ENCODE measurements at places on chromosomes 1 and 21. TPM values are rescaled to one million over a fixed set of nuclear protein-coding genes. Genes with fewer than 3 reads are reported as not detected.

Gene AMY1B
- total RNA-seq, result not detected

GRCh38 chr1:65309304-65310077 is at the start of gene DNAJC6:
DNAJC6 (plus strand) TSS chr1:65309543; CDS start chr1:65309746, 203 bp downstream.
- H3K4me3 ChIP-seq, result peak within 1 kb of the TSS; percentile 59
- peak; percentile 97 for DNase-seq
- H3K4me1 ChIP-seq, result peaks cover 8% of the 10 kb centered on the region
- no peaks in the 10 kb centered on the region for H3K36me3 ChIP-seq
- H3K27me3 ChIP-seq, result peaks cover 20% of the 10 kb centered on the region
- H3K27ac ChIP-seq, result no peak within 1 kb of the TSS

- no peak for DNase-seq
- H3K27me3 ChIP-seq, result no peaks in the 10 kb centered on the region
- no peak overlapping the region for H3K27ac ChIP-seq
- no peaks in the 10 kb centered on the region for H3K36me3 ChIP-seq
- peaks cover 7% of the 10 kb centered on the region for H3K4me1 ChIP-seq
Observed at GRCh38 chr1:11581445-11581991, 72.7 kb downstream of the FBXO2 start.

DNA sequence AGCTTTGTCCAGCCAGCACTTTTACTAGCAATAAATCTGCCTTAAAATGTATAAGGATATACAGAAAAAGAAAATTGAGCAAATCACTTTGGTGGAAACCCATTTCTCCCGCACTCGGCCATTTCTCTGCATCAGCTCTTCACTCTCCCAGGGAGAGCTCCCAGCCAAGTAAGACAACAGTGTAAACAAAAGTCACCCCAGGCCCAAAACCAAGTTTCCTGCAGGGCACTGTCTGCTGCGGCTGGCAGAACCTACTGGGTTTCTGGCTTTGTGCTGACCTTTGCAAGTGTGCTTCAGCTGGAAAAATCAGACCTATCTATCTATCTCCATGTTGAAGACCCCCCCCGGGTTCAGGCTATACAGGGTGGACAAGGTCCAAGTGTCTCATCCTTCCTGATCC is 476.7 kb upstream of the CAMK1G start:
- H3K4me1 ChIP-seq, result peaks cover 9% of the 10 kb centered on the region
- DNase-seq, result no peak
- H3K36me3 ChIP-seq, result no peaks in the 10 kb centered on the region
- no peak overlapping the region for H3K4me3 ChIP-seq
- no peak overlapping the region for H3K27ac ChIP-seq

GRCh38 chr1:66438501-66438900 is 95.5 kb upstream of the SGIP1 start:
- H3K4me3 ChIP-seq, result no peak overlapping the region
- no peak overlapping the region for H3K27ac ChIP-seq
- H3K4me1 ChIP-seq, result no peaks in the 10 kb centered on the region
- H3K27me3 ChIP-seq, result no peaks in the 10 kb centered on the region

- no peak within 1 kb of the TSS for H3K27ac ChIP-seq
- H3K36me3 ChIP-seq, result no peaks in the 10 kb centered on the region
- peak within 1 kb of the TSS; percentile 64 for H3K4me3 ChIP-seq
- DNase-seq, result peak; percentile 90
- no peaks in the 10 kb centered on the region for H3K27me3 ChIP-seq
Observed at GRCh38 chr1:98661544-98662355, at the start of gene SNX7. SNX7 (plus strand) TSS chr1:98661721; CDS start chr1:98661732, 11 bp downstream.

Gene CYP4A22
- total RNA-seq, result not detected

- H3K4me1 ChIP-seq, result no peaks in the 10 kb centered on the region
- no peaks in the 10 kb centered on the region for H3K36me3 ChIP-seq
- no peak overlapping the region for H3K27ac ChIP-seq
- DNase-seq, result no peak
- no peak overlapping the region for H3K4me3 ChIP-seq
- peaks cover 21% of the 10 kb centered on the region for H3K27me3 ChIP-seq
Observed at GRCh38 chr21:33197496-33197895, 32.2 kb upstream of the IFNAR2 start.

GRCh38 chr1:78493451-78493850 is 2.7 kb downstream of the PTGFR start:
- H3K36me3 ChIP-seq, result no peaks in the 10 kb centered on the region
- no peak for DNase-seq
- H3K27ac ChIP-seq, result no peak overlapping the region
- H3K27me3 ChIP-seq, result peaks cover 59% of the 10 kb centered on the region
- H3K4me3 ChIP-seq, result no peak overlapping the region

DNA sequence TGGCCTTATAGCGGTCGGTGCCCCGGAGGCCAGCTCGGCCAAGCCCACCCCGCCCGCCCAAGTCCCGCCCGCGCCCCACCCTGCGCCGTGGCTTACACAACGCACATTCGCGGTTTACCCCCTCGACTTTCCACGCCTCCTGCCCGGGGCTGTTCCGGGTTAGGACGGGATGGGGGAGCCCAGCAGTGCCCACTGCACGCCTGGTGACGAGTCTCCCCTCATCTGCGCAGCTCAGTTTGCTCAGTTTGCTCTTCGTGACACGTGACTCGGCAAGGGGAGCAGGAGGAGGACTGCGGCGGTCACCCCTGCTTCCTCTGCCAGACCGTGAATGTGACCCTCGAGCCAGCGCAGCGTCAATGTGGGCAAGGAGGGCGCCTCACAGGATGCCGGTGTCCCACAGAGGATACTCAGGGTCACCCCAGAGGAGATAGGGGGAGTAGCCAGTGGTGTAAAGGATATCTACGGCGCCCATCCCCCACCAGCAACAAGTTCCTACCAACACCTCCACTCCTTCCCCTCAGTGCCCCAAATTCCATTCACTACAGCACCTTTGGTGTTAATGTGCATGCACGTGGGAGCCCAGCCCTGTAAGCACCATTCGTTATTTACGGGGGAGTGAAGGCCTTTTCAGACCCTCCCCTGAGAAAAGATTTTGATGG is 350 bp upstream of the S100A6 start:
- no peak for DNase-seq
- H3K4me1 ChIP-seq, result peaks cover 22% of the 10 kb centered on the region
- peak overlapping the region; percentile 17 for H3K4me3 ChIP-seq
- no peak overlapping the region for H3K27ac ChIP-seq
- no peaks in the 10 kb centered on the region for H3K36me3 ChIP-seq
- no peaks in the 10 kb centered on the region for H3K27me3 ChIP-seq

GRCh38 chr1:93442008-93442666 is 5.8 kb upstream of the FNBP1L start:
- no peak for DNase-seq
- H3K36me3 ChIP-seq, result no peaks in the 10 kb centered on the region
- H3K27me3 ChIP-seq, result no peaks in the 10 kb centered on the region
- H3K4me3 ChIP-seq, result no peak overlapping the region
- no peak overlapping the region for H3K27ac ChIP-seq
- no peaks in the 10 kb centered on the region for H3K4me1 ChIP-seq

GRCh38 chr1:235275223-235275622 is 52.8 kb downstream of the ARID4B start:
- H3K4me1 ChIP-seq, result peaks cover 15% of the 10 kb centered on the region
- H3K27me3 ChIP-seq, result no peaks in the 10 kb centered on the region
- no peaks in the 10 kb centered on the region for H3K36me3 ChIP-seq
- DNase-seq, result no peak
- H3K4me3 ChIP-seq, result no peak overlapping the region

Gene ACKR1
- total RNA-seq, result 0.74 TPM

GRCh38 chr1:25756215-25756614 is 43.8 kb upstream of the SELENON start:
- no peaks in the 10 kb centered on the region for H3K36me3 ChIP-seq
- no peak overlapping the region for H3K27ac ChIP-seq
- H3K27me3 ChIP-seq, result no peaks in the 10 kb centered on the region
- no peak for DNase-seq
- peaks cover 19% of the 10 kb centered on the region for H3K4me1 ChIP-seq

DNA sequence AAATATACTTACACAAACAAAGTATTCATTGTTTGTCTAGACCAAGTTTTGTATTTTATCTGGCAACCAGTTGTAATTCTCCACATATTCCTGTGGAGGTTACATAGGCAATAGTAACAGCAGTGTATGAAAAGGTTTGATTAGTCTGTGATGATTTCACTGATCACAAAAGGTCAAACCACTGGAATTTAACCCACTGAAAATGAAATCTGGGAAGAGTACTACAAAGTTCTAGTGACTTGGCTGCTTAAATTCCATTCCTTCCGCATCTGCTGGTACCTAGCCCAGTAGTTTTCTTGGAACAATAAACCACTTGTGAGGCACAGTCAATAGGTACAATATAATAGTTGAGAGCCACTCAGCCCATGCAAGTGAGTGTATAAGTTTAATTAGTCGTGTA is 205.4 kb downstream of the NFIA start:
- DNase-seq, result no peak
- no peak overlapping the region for H3K4me3 ChIP-seq
- H3K27ac ChIP-seq, result no peak overlapping the region
- H3K27me3 ChIP-seq, result no peaks in the 10 kb centered on the region
- peaks cover 37% of the 10 kb centered on the region for H3K4me1 ChIP-seq
- no peaks in the 10 kb centered on the region for H3K36me3 ChIP-seq

DNA sequence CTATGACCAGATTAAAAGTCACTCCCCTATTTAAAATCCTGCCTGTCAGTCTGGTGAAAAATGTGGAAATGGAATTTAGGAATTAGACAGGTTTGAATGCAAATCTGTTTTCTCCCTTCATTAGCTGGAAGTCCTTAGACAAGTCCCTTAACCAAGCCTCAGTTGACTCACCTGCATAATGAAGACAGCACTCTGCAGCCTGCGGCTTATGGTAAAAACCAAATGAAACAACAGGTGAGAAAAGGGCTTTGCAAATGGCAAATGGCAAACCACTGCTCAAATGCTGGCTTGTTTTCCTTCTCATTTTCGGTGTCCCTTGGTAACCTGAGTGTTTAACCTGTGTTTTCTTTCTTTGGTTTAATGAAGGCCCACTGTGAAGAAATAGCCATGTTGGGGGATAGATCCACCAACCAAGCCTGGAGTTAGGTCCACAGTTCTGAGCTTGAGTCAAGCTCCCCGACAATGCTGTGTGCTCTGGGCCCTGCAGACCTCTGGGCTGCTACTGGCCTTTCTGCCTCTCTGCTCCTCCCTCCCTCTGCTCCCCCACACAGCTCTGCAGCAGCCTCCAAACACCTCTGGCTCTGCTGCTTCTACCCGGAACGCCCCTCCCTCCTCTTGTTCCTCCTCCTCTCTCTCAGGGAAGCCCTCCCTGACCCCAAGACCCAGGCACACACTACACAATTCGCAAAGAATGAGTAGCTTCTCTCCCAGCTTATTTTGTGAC is 641.8 kb downstream of the MATN1 start:
- no peaks in the 10 kb centered on the region for H3K36me3 ChIP-seq
- DNase-seq, result peak; percentile 39
- H3K4me1 ChIP-seq, result peaks cover 8% of the 10 kb centered on the region
- no peaks in the 10 kb centered on the region for H3K27me3 ChIP-seq

Measured in neural progenitor cell (in vitro differentiated cells).